ENCODE measurements at places on chromosomes 1 and 21.

- no peak for DNase-seq
These were observed 3.4 kb upstream of the TMEM222 start for GRCh38 chr1:27318596-27318995.

DNA sequence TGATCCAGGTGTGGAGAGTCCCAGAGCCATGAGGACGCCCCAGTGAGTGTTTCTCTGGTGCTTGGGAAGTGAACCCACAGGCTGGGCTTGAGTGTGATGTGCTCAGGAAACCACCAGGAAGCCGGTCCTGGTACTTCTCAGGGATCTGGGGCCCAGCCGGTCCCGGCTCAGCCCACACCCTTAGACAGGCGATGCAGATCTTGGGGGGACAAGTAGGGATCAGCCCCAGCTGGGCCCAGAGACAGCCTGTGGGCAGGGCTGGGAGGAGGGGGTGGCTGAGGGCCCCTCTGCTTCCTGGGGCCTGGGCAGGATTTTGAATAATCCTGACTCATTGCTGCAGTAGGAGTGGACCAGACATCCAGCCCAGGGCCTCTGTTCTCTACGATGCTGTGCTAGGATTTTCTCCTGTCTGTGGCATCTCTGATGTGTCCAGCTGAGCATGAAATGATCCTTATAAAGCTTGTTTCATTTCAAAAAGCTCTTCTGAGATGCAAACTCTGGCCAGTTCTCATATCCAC, 698.0 kb downstream of the PTPRU start:
- DNase-seq, result no peak

DNA sequence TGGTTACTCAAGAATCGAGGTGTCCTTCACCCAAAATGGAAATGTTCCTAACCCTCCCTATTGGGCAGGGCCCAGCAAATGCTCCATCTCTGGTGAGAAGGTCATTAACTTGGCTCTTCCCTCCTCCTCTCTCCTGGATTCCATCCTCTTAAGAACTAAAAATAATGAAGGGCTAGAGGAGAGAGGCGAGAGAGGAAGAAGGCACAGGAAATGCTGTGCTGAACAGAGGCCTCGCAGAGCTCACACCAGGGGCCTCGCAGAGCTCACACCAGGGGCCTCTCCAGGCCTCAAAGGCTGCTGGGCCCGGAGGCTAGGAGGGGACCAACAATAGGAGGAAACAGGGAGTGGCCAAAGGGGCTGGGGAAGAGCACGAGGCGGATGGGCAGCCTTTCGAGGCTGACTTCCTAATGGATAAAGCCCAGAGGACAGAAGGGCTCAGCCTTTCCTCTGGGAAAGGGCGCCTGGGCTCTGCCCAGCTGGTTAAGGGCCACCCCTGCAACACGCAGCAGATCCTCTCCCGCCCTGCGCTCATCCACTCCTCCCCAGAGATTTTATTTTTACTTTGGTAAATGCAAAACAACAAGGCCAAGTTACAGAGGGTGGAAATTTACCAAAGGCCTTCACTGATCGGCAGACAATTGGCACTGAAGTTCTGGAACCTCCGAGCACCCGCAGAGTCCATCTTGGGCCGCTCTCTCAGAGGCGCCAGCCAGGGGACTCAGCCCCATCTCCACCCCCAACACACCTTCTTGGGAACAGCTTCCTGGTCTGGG, 78.5 kb downstream of the ITPKB start:
- no peak for DNase-seq

DNA sequence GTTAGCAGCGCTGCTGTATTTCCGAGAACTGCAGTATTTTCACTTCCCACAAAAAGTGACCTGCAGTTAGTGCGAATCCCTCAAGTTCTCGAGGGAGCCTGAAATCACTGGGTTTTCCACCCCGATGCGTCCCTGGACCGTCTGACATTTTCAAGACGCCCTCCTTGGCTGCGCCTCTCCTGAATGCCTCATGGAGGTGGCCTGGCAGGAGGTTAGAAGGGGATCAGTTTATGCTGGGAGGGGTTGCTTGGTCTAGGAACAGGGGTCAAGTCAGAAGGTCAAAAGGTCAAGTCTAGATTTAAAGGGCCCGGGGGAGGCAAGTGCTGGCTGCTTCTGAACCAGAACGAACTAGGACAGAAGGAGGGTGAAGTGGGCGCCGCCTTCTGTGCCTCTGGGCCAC, 176.8 kb downstream of the PRDM16 start:
- no peak for DNase-seq

- DNase-seq, result peak; percentile 83
These were observed 42.8 kb upstream of the DMBX1 start for GRCh38 chr1:46446646-46447498.

Data from common myeloid progenitor, CD34-positive (primary cell).